ENCODE measurements at places on chromosomes 11 and 22.
A peak's percentile ranks its signal among the peaks of the same experiment; 100 is the strongest.

GRCh38 chr11:44304091-44305025, 5.6 kb downstream of the ALX4 start:
- no peak for DNase-seq
- no peaks in the 10 kb centered on the region for H3K36me3 ChIP-seq
- H3K27me3 ChIP-seq, result peaks cover 73% of the 10 kb centered on the region
- H3K4me1 ChIP-seq, result peaks cover 25% of the 10 kb centered on the region
- H3K4me3 ChIP-seq, result peak overlapping the region; percentile 9
- H3K27ac ChIP-seq, result no peak overlapping the region

DNA sequence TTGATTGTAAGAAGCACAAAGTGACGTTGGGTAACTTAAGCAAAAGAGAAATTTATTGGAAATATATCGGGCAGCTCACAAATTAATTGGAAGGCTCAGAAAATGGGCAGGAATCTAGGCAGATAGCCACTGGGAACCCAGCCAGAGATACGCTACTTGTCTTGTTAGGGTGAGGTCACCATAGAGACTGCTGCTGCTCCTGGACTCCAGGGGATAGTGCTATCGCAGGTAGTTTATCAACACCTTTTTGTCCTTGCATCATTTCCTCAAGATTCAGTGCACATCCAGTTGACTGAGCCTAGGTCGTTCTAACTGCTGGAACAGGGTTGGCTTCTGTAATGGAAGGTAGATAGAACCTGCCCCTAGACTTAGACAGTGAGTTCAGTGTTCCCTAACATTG, 19.6 kb downstream of the AMOTL1 start:
- DNase-seq, result no peak
- H3K27ac ChIP-seq, result no peak overlapping the region
- H3K27me3 ChIP-seq, result no peaks in the 10 kb centered on the region
- H3K4me3 ChIP-seq, result no peak overlapping the region

DNA sequence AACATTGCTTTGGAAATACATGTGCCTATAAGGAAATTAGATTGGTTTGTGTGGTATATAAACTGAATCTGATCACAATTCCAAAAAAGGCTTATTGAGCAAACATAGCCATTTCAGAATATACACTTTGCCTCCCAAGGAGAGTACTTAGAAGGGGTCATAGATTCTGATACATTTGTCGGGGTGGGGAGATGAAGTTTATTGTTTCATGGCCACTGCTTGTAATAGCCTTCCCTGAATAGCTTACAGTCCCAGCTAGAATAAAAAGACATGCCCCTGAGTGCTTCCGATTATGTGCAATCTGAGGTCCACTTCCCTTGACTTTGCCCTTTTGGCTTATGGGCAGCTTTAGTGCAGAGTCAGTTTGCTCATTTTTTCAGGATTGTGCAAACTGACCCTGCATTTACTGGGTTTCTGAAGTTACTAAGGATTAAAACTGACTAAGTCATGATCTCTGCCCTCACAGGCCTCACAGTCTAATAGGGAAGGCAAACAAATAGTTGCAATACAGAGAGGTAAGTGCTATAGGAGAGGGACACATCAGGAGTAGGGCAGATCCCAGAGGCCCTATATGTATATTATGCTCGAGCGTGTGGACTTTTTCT, 184.2 kb downstream of the BLID start:
- H3K36me3 ChIP-seq, result no peaks in the 10 kb centered on the region
- H3K27me3 ChIP-seq, result peaks cover 34% of the 10 kb centered on the region
- H3K4me1 ChIP-seq, result no peaks in the 10 kb centered on the region

GRCh38 chr11:4459500-4459899, 10.4 kb downstream of the OR52K2 start:
- H3K27me3 ChIP-seq, result peaks cover 13% of the 10 kb centered on the region
- no peak overlapping the region for H3K4me3 ChIP-seq
- no peaks in the 10 kb centered on the region for H3K36me3 ChIP-seq
- no peak overlapping the region for H3K27ac ChIP-seq

DNA sequence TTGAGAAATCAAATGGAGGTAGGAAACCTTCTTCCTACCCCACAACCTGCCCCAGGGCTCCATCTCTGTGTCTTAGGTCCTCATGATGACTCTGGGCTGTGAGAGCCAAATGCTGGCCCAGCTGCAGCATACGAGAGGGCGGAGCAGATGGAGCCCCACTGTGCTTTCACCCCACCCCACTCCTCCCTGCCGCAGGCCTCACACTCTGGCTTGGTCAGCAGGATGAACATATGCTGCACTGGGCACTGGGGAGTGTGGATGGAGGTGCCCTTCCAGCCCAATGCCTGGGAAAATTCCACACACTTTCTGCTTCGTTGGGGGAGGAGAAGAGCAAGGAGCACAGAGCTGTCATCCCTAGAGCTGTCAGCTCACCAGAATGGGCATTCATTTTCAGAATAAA, 271.6 kb upstream of the CADM1 start:
- no peaks in the 10 kb centered on the region for H3K27me3 ChIP-seq
- no peak overlapping the region for H3K4me3 ChIP-seq
- H3K36me3 ChIP-seq, result no peaks in the 10 kb centered on the region

- no peak overlapping the region for H3K27ac ChIP-seq
- peaks cover 14% of the 10 kb centered on the region for H3K4me1 ChIP-seq
- DNase-seq, result no peak
- peaks cover 1% of the 10 kb centered on the region for H3K36me3 ChIP-seq
- H3K27me3 ChIP-seq, result no peaks in the 10 kb centered on the region
These were observed 49.7 kb downstream of the ARRB1 start for GRCh38 chr11:75301601-75302345.

DNA sequence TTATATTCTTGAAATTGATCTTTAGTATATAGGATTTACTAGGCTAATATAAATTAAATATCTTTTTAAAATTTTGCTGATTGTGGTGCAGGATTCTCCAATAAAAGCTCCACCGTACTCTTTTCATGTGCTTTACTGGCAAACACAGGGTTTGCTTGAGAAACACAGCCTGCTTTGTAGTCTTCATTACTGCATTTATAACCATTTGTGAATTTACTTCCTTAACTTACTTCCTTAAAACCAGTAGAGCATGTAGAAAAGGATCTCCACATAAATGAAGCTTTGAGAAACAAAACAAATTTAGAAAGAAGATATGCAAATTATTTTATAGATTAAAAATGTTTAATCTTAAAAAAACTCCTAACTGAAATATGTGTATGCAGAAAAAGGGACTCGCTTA, 28.8 kb downstream of the SWAP70 start:
- H3K27me3 ChIP-seq, result no peaks in the 10 kb centered on the region
- H3K4me3 ChIP-seq, result no peak overlapping the region
- peaks cover 2% of the 10 kb centered on the region for H3K4me1 ChIP-seq
- peaks cover 10% of the 10 kb centered on the region for H3K36me3 ChIP-seq
- no peak for DNase-seq
- no peak overlapping the region for H3K27ac ChIP-seq

- no peaks in the 10 kb centered on the region for H3K36me3 ChIP-seq
- H3K4me3 ChIP-seq, result no peak overlapping the region
- peaks cover 8% of the 10 kb centered on the region for H3K27me3 ChIP-seq
- no peak overlapping the region for H3K27ac ChIP-seq
These were observed 580.5 kb downstream of the INSC start for GRCh38 chr11:15695096-15695721.

DNA sequence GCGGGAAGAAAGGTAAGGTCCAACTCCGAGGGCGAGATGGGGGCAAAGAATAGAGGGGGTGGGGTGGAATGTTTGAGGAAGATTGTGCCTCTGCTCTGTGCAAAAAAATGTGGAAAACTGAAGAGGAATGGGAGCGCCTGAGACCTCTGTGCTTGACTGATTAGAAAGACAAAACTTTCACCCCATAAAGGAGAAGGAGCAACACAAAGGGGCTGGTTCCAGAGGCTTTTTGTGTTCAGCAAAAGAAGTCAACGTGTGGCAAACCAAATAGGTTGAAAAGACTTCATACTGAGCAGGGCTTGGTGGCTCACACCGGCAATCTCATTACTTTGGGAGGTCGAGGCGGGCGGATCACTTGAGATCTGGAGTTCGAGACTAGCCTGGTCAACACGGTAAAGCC, 50.8 kb downstream of the GRAMD1B start:
- H3K36me3 ChIP-seq, result peaks cover 30% of the 10 kb centered on the region
- peaks cover 33% of the 10 kb centered on the region for H3K4me1 ChIP-seq
- no peak overlapping the region for H3K4me3 ChIP-seq

DNA sequence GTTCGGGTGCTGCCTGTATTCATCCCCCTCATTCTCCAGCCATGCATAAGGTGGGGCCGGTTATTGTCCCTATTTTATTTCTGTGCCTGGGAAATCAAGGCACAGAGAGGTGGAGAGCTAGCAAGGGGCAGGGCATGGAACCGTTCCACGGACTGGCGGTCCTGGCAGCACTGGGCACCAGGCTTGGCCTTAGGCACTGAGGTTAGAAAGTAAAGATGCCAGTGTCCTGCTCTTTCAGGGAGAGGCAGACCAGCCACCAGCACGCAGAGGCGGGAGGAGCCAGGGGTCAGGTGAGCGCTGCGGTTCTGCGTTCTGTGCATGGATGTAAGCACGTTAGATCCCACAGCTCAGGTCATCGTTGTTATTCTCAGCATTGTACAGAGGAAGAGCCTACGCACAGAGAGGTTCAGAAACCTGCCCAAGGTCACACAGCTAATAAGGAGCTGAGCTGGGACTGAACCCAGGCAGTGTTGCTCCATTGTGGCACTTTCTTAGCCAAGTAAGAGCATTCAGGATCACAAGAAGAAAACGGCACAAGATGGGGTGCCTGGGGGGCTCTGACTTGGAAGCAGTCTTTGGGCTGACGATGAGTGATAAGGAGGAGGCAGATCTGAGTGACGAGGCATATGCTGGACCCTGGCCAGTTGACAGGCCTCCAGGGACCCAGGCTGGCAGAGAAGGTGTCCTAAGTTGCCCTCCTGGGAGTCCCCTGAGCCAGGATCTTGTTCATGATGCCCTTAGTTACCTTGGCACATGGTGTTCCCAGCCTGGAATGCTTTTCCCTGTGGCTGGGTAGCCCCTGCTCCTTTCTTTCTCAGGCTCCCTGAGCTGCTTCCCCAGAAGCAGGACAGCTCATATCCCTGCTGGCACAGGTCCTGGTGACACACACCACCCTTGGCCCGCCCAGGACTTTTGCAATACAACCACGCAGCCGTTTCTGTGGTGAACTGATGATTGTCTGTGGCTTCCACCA, 41.1 kb downstream of the OSBPL5 start:
- H3K4me3 ChIP-seq, result no peak overlapping the region
- no peaks in the 10 kb centered on the region for H3K4me1 ChIP-seq
- no peaks in the 10 kb centered on the region for H3K36me3 ChIP-seq
- no peak overlapping the region for H3K27ac ChIP-seq

- H3K27ac ChIP-seq, result no peak overlapping the region
- peaks cover 33% of the 10 kb centered on the region for H3K27me3 ChIP-seq
- DNase-seq, result no peak
- no peak overlapping the region for H3K4me3 ChIP-seq
These were observed 257.1 kb upstream of the CADM1 start for GRCh38 chr11:115761348-115761747.

GRCh38 chr11:112777283-112777751, 183.9 kb upstream of the NCAM1 start:
- DNase-seq, result no peak
- H3K4me3 ChIP-seq, result no peak overlapping the region
- H3K36me3 ChIP-seq, result no peaks in the 10 kb centered on the region
- no peaks in the 10 kb centered on the region for H3K4me1 ChIP-seq
- H3K27me3 ChIP-seq, result peaks cover 12% of the 10 kb centered on the region
- H3K27ac ChIP-seq, result no peak overlapping the region

DNA sequence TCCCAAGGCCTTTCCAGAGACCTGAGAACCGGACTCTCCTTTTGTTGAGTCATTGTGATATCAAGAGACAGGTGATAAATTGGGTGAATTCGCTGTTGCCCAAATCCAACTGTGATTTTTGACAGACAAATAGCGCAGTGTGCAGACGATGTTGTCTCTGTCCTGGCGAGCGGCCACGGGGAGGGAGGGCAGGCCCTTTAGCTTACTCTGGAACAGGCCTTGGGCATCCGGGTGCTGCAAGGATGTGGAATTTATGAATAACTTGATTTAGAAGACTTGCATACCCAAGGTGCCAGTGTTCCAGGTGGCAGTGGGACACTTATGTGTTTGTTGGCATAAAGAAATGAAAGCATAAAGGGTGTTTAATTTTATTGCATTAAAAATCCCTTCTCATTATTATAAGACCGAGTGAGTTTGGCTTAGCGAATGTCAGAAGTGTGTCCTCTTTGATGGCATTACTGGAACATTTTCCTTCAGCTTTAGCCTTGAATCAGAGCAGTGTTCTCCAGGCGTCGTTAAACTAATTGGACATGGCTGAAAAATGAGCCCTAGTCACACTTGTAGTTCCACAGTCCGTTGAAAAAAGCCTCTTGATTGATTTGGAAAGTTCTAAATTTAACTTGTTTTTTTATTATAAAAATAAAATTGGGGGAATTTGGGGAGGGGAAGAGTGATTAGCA, 9.4 kb downstream of the LDLRAD3 start:
- H3K36me3 ChIP-seq, result no peaks in the 10 kb centered on the region
- H3K27ac ChIP-seq, result no peak overlapping the region
- no peak overlapping the region for H3K4me3 ChIP-seq

DNA sequence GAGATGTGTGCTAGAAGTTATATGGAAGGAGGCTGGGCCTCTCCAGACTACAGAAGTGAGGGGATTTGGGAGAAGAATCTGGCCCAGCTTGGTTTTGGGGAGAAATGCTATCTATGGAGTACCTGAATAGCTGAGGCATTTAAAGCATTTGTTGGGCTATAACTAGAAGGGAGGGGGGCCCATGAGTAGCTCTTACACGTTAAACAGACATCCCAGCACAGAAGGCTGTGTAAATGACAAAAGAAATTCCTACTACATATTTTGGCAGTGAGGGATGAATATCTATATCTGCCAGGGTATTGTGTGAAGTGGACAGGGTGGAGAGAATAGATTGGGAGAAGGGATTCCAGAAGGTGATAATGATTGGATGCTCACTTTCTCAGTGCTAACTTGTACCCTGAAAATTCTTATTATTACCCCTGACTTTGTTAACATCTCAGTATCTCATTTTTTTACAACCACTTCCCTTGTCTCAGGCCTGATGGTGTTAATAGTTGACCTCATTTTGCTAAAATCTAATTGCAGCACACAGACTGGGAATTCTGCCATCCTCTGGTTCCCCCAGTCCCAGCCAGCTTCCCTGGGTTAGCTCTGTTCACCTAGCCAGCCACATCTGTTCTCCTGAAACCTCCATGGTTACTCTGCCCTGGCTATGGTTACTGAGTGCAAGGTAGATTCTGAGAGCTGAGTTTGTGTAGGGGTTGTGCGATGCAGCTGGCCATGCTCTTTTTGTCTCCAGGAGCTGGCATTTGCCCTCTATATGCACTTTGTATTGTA, 28.8 kb upstream of the RRM1 start:
- peaks cover 8% of the 10 kb centered on the region for H3K36me3 ChIP-seq
- no peak overlapping the region for H3K4me3 ChIP-seq
- H3K27ac ChIP-seq, result peak overlapping the region; percentile 1
- peaks cover 69% of the 10 kb centered on the region for H3K4me1 ChIP-seq

DNA sequence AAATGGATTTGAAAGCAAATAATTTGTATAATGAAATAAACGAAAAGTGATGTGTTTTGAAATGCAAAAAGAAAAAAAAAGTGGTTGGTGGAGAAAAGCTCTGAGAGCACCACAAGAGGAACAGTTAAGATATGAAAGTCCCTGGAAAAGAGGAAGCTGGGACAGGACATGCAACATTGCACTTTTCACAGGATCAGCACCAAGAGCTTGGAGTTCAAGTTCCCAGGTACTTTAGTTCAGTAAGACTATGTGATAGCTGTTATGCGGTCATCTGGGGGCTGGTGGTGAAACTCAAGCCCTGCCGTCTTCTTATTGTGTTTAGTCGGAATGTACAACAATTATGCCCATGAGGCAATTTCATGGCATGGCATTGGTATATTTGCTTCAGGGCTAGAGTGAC, 17.1 kb upstream of the MS4A4A start:
- H3K36me3 ChIP-seq, result no peaks in the 10 kb centered on the region
- H3K27ac ChIP-seq, result no peak overlapping the region
- H3K4me1 ChIP-seq, result no peaks in the 10 kb centered on the region
- H3K4me3 ChIP-seq, result no peak overlapping the region
- DNase-seq, result no peak
- H3K27me3 ChIP-seq, result peaks cover 8% of the 10 kb centered on the region

All from activated naive CD4-positive, alpha-beta T cell treated with anti-CD3 and anti-CD28 coated beads for 36 hours (primary cell).